ENCODE measurements at places on chromosomes 6 and 20.

- DNase-seq = no peak
These were observed 21.5 kb downstream of the ARHGAP40 start for GRCh38 chr20:38623061-38623460.

- DNase-seq = peak; percentile 52
These were observed 177.8 kb upstream of the ECI2 start for GRCh38 chr6:4313044-4313686.

GRCh38 chr6:3232017-3232945 lies 4.8 kb upstream of the TUBB2B start:
- DNase-seq = no peak

DNA sequence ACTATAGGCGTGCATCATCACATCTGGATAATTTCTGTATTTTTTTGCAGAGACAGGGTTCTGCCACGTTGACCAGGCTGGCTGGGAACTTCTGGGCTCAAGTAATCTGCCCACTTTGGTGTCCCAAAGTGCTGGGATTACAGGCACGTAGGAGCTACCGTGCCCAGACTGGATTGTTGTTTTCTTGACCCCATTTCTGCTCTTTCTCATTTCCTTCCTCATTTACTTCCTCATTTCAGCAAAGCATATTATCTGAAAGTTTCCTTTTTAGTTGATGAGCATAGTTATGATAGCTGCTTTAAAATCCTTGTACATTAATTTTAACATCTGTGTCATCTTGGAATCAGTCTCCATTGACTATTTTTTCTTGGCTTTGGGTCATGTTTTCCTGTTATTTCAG lies 301.0 kb upstream of the RUNX2 start:
- DNase-seq = no peak

DNA sequence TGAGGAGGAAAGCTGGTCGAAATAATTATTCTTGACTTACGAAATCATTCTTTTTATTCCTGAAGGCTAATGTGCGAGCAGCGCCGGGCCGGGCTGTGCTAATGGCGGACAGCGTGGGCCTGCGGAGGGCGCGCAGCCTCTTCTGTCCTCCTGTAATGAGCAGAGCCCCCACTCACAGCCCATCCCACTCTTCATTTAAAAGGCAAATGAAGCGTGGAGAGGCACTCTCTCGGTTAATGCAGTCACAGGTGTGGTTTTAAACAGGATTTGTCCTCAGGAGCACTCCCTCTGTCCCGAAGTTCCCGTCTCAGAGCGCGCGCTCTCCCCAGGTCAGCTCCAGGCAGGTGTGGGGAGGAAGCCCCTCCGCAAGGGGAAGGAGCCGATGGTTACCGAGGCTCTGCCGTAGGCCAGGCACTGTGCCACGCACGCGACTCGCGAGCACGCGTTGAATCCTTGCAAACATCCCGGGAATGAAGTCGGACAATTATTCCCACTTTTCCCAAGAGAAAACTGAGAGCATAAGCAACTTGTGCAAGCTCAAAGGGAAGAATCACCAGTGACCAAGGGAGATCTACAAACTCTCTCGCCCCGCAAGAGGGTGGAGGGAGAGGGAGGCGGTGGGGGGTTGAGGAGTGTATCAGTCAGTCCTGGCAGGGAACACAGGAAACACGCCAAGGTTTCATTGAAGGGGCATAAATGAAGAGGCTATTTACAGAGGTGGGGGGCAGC lies 35.5 kb upstream of the ZFAND3 start:
- DNase-seq = no peak

DNA sequence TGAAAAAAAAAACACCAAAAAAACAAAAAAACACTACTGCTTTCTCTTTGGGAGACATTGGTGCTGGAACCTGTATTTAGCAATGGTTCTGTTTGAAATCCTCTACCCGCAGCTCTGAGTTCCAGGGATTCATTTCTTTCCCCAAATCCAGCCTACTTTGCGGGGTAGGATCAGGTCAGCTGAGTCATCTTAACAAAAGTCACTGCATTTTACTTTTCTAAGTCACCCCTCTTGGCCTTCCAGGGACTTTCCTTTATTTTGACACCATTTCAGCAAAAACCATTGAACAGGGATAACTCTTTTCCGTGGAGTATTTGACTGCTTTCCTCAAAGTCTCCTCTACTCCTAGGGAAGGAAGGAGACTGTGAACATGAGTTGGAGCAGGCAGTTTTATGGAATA lies 837.6 kb downstream of the MAFB start:
- no peak for DNase-seq

DNA sequence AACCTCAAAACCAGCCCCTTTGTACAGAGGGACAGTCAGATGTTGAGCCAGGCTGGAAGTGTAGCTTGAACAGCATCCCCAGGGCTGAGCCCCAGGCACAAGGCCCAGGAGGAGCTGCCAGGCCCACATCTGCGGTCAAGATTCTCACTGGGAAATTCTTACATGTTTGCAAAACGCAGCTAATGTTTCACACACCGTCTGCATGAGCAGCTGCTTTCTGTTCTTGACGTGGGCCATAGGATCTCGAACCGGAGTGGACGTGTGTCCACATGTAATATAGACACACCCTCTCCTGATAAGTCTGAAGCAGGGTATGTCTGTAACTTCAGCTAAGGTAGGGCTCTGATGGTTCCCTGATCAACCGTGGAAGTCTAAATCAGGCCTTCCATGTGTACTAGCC lies 41.3 kb upstream of the TRAF3IP2 start:
- no peak for DNase-seq

- DNase-seq = no peak
These were observed 1074.4 kb upstream of the FLRT3 start for GRCh38 chr20:15411781-15412180.

DNA sequence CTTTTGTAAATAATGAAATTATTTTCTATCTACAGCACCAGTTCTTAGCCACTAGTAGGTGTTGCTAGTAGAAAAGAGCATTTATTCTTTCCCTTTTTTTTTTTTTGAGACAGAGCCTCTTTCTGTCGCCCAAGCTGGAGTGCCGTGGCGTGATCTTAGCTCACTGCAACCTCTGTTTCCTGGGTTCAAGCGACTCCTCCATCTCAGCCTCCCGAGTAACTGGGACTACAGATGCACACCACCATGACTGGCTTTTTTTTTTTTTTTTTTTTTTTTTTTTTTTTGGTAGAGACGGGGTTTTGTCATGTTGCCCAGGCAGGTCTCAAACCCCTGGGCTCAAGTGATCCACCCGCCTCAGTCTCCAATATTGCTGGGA lies 6.7 kb downstream of the PCMT1 start:
- no peak for DNase-seq

DNA sequence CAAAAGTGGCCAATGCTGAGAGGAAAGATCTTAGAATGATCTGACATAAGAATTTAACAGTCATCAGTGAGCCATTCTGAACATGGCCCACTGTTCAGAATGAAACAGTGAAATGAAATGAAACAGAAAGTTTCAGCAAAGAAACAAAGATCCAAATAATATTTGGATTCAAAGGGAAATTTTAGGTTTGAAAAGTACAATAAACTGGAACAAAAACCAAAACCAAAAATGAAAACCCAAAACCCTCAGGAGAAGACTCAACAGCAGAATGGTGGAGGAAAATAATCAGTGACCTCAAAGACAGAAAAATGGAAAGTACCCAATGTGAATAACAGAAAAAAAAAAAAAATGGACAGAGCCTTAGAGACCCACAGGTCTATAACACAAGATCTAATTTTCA lies 66.1 kb upstream of the EMILIN3 start:
- DNase-seq = no peak

DNA sequence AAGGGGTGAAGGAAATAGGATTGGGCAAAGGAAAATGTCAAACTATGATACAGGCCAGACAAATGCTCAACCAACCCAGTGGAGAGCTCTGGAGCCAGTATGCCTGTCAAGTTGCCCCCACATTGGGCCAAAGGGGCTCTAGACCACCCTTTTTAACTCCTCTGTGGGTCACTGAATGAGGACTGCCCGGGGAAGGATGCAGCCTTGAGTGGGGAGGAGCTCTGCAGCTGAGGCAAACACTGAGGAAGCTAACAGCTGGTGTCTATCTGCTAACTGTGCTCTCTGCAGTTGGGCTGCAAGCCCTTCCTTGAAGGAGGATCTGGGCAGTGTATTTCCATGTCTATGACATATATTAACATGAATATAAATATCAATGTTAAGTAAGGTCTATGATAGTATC lies 98.4 kb upstream of the PRSS16 start:
- DNase-seq = no peak

DNA sequence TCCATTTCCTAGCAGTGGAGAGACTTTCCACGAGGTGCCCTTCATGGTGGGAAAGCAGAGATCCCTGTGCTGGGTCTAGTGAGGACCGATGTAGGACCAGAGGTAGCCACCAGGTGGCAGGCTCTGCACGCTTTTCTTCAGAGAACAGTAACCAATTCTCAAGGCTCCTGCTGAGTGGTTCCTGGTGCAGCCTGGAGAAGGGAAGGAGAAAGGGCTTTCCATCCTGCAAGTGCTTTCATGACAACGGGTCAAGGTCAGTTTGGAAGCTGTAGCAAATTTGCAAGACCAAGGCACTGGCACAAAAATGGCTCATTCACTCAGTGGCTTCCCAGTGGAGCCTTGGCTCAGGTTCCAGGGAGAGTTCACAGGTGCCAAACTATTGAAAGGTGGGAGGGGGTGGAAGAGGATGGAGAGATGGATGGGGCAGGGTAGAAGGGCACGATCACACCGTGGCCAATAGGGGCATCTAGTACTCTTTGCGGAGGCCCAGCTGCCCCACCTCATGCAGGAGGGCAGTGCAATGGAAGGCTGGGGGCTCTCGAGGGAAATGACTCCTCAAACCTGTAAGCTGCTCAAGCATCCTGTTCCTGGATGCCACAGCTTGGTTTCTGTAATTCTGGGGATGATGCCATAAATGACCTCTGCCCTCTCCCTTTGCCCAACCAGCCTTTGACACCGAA lies 25.5 kb upstream of the KCNK16 start:
- peak; percentile 47 for DNase-seq

DNA sequence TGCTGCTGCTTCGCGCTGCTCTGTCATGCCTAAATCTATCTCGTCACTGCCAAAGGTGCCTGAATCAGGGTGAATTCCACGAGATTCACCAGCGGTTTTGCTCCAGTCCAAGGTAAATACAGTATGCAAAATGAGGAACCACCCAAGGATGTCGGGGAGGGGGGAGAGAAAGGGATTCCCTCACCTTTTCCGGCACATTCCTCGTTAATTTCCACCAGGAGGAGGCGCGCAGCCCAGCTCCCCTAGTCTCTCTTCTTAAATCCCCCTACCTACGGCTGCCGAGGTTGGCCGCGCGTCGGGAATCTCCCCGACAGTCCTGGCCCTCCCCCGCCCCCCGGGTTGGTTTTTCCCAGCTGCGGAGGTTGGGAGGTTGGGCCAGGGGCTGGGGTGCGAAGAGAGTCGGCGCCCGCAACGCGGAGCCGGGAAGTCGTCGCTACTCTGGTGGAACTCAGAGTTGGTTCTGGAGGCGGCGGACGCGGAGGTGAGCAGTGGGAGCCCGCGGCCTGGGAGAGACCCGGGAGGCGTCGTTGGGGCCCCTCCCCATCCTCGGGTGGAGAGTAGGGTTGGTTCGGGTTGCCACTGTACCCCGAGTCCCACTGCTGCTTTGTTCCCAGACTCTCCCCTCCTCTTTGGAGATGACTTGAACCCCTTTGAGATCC lies at the start of gene TPBG:
Gene TPBG, plus strand, starts transcription at position 390 of the 659 bp plus-strand sequence. CDS start 1,145 bp downstream, outside the sequence.
- DNase-seq = peak; percentile 67

DNA sequence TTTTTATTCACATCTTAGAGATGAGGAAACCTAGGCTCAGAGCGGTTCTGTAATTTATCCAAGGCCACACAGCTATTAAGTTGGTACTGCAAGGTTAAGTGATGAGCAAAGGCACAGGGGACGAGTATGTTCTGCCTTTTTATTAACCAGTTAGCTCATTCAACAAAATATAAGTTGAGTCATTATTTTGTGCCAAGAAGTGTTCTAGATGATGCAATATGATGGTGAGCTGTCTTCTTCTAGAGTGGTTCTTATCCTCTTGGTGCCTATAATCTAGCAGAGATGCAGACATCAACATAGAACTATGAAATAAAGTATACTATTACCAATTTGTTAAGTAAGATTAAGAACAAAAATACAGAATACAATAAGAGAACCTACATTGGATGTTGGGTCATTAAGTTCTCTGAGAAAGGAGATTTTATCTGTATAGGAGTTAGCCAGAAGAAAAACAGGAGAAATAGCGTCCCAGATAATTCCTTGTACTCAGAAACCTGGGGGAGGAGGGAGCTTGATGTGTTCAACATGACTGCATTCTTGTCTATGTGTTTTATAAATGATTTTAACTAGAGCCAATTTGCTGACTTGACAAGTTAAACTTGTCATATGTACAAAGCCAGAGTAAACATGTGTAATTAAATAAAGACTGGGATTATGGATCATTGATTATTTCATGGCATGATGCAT lies 122.3 kb downstream of the TBXT start:
- DNase-seq = no peak

GRCh38 chr6:92810913-92811312 lies 608.4 kb downstream of the EPHA7 start:
- DNase-seq = peak; percentile 10

DNA sequence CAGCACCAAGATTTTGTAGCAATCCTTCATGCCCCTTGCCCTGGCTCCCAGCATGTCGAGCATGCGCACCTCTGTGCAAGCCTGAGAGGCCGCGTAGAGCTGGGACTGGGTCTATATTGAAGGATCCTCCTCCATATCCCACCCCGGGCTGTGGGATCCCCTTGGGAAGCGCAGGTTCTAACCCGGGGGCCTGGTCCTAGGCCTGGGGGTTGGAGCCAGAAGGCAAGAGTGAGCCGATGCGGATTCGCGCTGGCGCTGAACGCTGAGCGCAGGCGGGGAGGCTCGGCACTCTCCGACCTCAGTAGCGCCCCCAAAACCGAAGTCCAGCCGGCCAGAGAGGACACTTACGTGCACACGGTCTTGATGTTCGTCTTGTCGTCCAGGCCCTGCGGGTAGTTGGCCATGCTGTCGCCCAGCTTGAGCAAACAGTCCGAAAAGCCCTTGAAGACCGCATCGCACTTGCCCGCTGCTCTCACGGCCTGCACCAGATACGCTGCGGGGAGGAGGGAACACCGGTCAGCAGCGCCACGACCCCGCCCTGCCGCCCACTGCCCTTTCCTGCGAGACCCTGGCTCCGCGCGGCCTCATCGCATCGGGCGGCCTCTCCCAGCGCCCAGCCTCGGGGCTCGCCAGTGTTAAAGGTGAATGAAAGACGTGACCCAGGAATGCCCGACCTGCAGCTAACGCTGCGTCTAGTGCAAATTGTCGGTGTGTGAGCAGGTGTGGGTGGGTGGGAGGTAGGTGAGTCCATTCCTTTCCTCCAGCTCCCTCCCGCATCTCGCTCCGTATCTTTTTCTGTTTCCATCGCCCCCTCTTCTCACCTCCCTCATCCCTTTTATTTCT lies 4.5 kb downstream of the NRN1 start:
- no peak for DNase-seq

GRCh38 chr6:55040102-55040848 lies 134.0 kb upstream of the HCRTR2 start:
- DNase-seq = no peak

Measured in SW 1271 (cell line).